ENCODE measurements at places on chromosomes 12 and 14.

DNA sequence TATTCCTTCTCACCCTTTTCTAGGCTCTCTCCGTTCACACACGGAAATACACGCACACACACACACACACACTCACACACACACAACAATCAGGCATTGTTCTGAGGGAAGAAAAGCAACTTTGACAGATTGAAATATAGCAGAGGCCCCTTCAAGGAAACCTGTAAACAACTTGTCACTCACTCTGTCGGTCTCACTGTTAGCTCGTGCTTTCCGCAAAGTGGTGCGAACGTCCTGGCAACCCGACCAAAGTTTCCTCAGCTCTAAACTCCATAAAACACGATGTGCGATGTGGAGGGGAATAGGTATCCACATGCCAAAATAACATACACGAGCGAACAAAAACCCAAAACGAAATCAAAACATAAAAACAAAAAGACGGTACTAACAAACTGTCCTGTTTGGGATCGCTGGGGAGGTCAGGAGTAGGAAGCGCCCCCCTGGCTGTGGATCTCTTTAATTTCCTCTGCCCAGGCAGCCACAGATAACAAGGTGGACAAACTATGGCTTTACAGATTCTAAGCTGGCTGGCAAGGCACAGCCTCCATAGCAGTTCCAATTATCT, 822 bp upstream of the SOX5 start:
- no peak for DNase-seq

DNA sequence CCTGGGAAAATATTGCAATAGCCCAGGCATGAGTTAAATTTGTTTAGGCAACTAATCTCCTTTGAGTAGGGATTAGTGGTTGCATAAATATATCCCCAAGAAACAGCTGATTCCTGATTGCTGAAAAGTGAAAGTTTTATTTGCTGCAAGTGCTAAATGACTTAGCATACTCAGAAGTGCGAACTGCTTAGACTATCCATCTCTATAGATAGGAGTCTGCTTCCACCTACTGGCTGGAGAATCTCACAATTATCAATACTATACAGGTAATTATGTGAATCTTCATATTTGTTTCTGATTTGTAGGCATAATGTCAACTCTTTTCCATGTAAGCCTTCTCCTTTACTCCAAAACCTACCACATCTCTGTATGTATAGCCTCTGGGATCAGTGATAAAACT, 12.0 kb upstream of the SLCO1B3 start:
- no peak for DNase-seq

DNA sequence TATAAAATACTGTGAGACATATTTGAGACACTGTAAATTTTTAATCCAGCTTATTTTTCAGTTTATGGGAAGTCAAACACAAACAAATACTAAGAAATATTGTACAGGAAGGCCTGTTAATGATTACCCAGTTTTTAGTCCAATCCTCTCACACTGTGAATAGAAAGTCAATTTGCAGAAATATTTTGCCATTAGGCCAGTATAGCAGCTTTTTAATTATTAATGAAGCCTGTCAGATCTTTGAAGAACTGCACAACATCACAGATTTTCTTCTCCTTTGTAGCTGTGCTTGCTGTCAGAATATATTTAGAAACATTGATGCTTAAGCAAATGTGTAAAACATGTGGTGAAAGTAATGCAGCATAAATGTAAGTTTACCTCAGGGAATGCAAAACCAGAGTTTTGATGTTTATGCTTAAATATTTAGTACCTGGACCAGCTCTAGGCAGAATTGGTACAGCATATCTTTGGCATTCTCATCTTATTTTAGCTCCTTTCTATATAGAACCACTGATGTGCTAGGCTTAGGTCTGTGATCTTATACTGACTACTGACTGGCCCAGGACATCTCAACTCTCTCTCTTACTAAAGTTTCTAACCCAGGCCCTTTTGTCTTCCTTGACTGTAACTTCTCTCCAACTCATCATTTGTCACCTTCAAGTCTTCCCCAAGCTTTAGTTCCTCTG, 230.8 kb upstream of the NAV3 start:
- no peak for DNase-seq

DNA sequence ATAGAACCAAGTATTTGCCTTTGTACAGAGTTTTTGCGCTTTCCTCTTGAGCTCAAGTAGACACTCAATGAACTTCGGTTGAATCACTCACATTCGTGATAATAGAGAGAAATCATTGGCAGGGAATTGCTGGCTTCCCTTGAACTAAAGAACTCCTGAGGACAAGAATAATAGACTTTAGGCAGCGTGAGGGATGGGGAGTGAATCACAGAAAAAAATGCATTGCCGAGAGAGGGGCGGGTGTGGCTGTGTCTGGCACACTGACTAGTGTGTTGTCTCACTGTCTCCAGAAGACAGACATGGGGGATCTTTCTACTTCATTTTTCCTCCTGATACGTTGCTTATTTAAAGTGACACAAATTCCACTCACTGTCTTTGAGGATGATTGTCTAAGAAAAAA, 805.2 kb downstream of the BCL11B start:
- DNase-seq, result no peak

- peak; percentile 66 for DNase-seq
Observed at GRCh38 chr12:111598637-111599452, at the start of gene ATXN2. Gene ATXN2, minus strand, starts transcription at chr12:111599315. Its CDS starts 281 bp downstream, at chr12:111599034.

All from activated CD8-positive, alpha-beta memory T cell treated with anti-CD3 and anti-CD28 coated beads, Interleukin-2, amount 10 ng/mL, durations not matched to agents 7 days and 5 days (primary cell).